ENCODE measurements at places on chromosomes 3 and 15.

DNA sequence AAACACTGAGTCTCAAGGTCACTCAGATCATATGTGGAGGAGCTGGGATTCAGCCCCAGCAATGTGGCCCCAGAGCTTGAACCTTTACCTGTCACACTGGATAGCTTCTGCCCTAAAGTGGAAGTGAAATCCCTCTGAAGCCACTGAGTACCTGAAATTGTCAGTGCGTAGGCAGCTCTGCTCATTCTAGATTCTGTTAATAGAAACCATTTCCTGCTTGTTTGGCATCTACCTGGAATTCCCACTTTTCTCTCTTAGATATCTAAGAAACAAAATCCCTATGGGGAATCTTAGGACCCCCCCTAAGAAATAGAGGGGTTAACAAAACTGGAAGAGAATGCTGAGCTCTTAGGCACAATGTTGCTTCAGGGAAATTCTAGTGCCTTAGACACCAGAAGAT lies 29.8 kb downstream of the FBXL22 start:
- DNase-seq: no peak

DNA sequence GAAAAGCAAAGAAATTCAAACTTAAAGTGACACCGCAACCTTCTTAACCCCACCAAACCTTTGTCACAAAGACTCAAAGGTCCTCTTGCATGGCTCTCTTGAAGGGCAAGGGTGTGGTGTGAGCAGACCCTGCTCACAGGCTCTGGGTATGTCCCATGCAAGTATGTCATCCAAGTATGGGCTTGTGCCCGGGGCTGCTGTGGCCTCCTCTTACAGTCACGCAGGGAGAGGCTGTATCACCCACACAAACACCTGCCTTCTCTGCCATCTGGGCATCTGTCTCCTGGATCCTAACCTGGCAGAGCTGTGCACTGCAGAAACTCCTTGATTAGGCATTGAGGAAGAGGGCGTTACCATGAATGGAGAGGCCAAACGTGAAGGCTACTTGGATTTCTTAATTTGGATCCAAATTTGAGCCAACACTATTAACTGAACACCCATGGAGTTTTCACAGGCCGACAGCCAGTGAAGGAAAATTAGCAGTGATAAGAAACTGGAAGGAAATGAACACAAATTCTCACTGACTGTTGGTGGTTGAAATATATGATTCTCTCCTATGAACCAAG lies 146.6 kb downstream of the DUT start:
- DNase-seq: no peak

DNA sequence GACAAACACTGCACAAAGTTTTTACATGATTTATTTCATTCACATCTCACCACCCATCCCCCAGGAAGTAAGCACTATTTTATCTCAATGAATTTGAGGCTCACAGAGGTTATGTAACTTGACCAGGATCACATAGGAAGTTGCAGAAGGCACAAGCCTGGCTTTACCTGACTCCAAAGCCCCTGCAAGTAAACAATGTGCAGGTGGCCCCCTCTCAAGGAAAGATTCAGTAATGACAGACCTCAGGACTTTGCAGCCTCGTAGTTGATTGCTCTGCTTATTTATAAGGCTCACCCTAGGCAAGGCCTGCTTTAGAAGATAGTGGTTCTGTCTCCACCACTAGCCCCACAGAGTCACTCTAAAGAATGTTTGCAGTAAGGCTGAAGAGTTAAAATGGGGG lies 79.8 kb upstream of the MDFIC2 start:
- no peak for DNase-seq

GRCh38 chr3:12194669-12195161 lies 36.0 kb upstream of the TIMP4 start:
- DNase-seq: no peak

- no peak for DNase-seq
These were observed 19.9 kb downstream of the NDUFB5 start for GRCh38 chr3:179624451-179624850.

GRCh38 chr3:153829606-153830170 lies 291.5 kb upstream of the ARHGEF26 start:
- DNase-seq: no peak

GRCh38 chr3:95670765-95671164 lies 1143.6 kb upstream of the EPHA6 start:
- no peak for DNase-seq

GRCh38 chr15:83574345-83574744 lies 79.6 kb upstream of the ADAMTSL3 start:
- no peak for DNase-seq

- DNase-seq: no peak
These were observed 23.1 kb upstream of the TXNRD3 start for GRCh38 chr3:126677862-126678503.

DNA sequence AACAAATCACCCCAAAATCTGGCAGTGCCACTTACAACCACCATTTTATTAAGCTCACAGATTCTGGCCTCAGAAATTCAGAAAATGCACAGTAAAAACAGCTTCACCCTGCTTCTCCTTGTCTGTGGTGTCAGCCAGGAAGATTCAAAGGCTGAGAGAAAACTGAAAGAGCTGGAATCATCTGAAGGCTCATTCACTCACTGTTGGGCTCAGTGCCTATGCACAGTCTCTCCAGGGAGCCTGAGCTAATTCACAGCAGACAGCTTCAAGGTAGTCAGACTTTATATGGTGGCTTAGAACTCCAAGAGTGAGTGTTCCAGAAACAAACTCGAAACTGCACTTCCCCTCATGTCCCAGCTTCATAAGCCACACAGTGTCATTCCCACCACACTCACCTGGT lies 16.5 kb upstream of the PLOD2 start:
- DNase-seq: no peak

DNA sequence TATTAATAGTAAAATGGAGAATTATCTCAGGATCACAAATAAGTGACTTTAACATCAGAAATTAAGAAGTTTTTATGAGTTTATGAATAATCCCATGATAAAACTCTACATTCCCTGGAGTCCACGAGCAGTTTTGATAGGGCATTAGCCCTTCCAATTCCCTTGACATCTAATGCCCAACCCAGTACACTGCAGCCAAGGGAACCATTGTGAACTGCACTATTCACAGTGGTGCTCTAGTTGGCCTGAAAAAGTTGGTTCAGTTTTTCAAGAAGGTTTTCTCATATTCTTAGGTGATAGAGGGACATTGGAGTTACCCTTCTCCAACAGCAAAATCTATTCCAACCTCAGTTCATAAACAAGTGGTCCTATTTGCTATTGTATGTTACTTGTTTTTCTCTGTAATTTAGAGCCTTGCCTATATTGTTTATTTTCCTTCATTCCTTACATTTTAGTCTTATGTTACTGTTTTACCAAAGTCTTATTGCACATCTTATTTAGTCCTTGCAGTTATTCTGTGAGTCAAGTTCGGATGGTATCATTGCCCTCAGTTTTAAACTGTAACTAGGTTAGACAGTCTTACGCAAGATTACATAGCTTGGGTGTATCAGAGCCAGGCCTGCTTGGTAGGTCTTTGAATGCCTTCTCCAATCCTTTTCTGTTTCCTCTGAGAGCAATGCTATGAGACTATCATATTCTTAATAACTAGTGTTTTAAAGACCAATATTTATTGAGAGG lies 57.9 kb upstream of the SAMMSON start:
- DNase-seq: no peak

- no peak for DNase-seq
These were observed 27.8 kb upstream of the MYRIP start for GRCh38 chr3:39781632-39782031.

GRCh38 chr3:65479990-65480389 lies 558.7 kb downstream of the MAGI1 start:
- no peak for DNase-seq

- DNase-seq: no peak
These were observed 10.9 kb upstream of the RFT1 start for GRCh38 chr3:53140847-53141845.

GRCh38 chr3:140597792-140598191 lies 80.1 kb upstream of the TRIM42 start:
- no peak for DNase-seq

GRCh38 chr3:52088445-52089367 lies 32.3 kb upstream of the DUSP7 start:
- no peak for DNase-seq

GRCh38 chr15:33315044-33315443 lies 4.3 kb downstream of the RYR3 start:
- no peak for DNase-seq

DNA sequence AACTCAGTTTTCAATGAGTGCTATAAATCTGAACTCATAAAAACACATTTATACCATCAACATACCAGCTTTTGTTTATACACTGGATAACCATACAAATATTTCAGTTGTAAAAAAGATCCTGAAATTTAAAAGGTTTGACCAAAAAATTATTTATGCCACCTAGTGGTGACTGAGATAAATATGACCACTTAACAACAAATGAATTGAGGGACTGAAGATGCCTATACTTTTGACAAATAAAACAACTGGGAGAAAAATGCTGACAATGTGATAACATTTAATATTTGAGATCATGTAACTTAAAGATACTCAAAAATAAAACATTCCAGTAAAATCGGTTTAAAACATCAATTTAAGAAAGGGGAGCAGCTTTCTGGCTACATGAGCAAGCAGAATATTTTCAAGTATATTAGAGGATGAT lies 30.4 kb downstream of the ATG3 start:
- no peak for DNase-seq

DNA sequence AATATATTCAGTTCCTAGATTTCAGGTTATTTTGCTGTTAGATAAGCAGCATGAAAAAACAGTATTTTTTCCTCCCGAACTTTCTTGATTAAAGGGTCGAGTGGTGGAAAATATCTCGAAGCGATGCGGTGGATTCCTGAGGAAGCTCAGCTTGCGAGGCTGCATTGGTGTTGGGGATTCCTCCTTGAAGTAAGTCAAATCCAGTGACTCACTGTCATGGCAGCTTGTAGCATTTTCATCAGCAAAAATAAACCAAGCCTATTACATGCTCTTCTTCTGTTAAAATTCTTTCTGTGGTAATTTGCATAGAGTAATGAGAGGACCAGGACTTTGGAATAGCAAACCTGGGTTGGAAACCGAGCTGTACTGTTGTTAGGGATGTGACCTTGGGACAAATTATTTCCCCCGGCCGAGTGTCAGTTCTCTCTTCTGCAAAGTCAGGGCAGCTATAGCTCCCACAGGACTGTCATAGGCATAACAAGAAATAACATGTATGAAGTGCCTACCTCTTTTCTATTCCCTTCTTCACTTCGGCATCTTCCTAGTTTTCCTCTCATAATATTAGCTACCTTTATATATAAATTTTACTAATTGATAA lies 75.6 kb downstream of the UBP1 start:
- DNase-seq: no peak

DNA sequence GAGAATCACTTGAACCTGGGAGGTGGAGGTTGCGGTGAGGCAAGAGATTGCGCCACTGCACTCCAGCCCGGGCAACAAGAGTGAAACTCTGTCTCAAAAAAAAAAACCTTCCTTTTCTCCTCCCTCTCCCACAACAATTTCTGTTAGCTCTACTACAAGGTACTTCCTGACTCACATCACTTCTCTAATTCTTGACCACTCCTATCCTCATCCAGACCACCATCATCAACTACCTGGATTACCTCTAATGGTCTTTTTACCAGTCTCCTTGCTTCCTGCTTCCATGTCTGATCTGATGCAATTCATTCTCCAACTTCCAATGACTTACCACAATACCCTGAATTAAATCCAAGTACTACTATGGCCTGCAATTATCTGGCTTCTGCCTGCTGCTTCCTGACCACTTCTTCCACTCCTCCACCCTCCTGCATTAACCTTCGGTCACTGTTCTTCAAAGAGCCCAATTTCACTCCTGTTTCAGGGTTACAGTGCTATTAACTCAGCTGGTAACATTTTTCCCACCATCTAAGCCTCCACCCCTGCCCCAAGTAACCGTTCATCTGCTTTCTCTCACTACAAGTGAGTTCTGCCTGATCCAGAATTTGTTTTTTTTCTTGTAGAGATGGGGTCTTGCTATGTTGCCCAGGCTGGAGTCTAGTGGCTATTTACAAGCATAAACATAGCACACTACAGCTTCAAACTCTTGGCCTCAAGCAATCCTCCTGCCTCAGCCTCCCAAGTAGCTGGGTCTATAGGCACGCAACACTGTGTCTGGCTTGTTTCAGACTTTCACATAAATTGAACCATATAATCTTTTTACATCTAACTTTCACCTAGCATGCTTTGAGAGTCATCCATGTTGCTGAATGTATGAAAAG lies 27.8 kb downstream of the DCAF1 start:
- DNase-seq: no peak

- no peak for DNase-seq
These were observed 93.7 kb upstream of the BOC start for GRCh38 chr3:113117511-113118234.

DNA sequence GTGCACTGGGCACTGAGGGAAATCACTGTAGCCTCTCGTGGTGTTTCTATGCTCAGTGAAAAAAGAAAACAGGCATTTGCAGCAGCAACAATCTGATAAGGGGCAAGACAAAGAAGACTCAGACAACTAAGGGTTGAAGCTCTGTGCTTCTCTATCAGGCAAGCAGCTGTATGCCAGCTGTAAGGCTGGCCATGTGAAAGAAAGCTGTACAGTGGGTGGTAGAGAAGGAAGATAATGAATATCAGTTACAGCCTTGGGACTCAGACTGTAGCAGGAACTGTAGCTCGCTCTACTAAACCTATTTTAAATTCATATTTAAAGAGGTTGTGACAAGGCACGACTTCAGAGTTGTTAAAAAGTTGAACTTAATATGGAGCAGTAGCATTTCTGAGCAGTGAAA lies 76.3 kb downstream of the VGLL3 start:
- DNase-seq: no peak

GRCh38 chr3:72310419-72311380 lies 525.8 kb upstream of the PROK2 start:
- DNase-seq: no peak

- no peak for DNase-seq
These were observed 119.0 kb downstream of the AKAP13 start for GRCh38 chr15:85499371-85499887.

GRCh38 chr15:64697911-64698369 lies 77.4 kb downstream of the RBPMS2 start:
- DNase-seq: no peak

GRCh38 chr15:87492321-87492720 lies 764.2 kb downstream of the NTRK3 start:
- DNase-seq: no peak

DNA sequence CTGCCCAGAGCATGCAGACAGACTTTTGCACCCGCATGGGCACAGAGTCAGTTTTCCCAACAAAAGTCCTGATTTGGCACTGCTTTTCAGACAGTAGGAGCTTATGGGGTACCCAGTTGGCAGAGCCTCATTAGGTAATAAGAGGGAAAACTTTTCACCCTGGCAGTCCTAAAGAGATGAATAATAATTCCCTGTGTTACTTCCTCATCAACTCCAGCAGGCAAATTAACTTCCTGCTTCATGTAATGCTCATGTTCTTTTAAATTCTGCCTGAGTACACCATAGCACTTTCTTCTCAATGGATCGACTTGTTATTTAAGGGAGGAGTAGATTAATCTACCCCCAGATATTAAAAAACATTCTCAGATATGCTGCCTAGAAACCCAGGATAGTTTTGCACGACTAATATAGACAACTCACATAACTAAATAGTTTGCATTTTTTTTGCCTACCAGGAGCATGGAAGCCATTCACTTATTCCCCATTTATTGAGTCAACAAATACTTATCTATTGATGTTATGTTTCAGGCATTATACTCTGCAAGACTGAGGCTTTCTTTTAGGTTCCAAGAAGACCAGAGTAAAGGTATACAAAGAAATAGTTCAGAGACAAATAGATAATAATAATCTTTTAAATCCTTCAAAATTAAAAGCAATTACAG lies 214.5 kb downstream of the KCNMB2 start:
- DNase-seq: no peak

- no peak for DNase-seq
These were observed 1.7 kb upstream of the SNRPA1 start for GRCh38 chr15:101296418-101297405.

GRCh38 chr15:90074916-90075315 lies 27.4 kb downstream of the IDH2 start:
- no peak for DNase-seq
